ENCODE measurements at places on chromosomes 12 and 14.

- DNase-seq = no peak
These were observed 21.7 kb upstream of the ST8SIA1 start for GRCh38 chr12:22356231-22356630.

DNA sequence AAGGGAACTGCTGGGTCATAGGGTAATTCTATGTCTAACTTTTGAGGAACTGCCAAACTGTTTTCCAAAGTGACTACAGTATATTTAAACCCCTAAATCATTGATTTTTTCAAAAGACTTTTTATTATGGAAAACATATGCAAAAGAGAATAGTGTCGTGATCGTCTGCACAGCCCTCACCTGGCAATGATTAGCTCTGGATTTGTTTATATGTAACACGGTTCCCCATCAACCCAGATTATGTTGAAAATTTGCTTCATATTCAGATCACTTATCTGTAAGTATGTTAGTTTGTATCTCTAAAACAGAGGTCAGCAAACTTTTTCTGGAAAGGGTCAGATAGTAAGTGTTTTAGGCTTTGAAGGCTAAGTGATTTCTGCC lies 52.7 kb downstream of the CCDC92 start:
- DNase-seq = no peak

- no peak for DNase-seq
These were observed 16.2 kb downstream of the KIF21A start for GRCh38 chr12:39426636-39427240.

- no peak for DNase-seq
These were observed 291.0 kb downstream of the SNAPC1 start for GRCh38 chr14:62053188-62053587.

GRCh38 chr12:121823101-121823726 lies 19.4 kb downstream of the SETD1B start:
- no peak for DNase-seq

GRCh38 chr14:82447586-82447985 lies 913.9 kb upstream of the SEL1L start:
- no peak for DNase-seq

DNA sequence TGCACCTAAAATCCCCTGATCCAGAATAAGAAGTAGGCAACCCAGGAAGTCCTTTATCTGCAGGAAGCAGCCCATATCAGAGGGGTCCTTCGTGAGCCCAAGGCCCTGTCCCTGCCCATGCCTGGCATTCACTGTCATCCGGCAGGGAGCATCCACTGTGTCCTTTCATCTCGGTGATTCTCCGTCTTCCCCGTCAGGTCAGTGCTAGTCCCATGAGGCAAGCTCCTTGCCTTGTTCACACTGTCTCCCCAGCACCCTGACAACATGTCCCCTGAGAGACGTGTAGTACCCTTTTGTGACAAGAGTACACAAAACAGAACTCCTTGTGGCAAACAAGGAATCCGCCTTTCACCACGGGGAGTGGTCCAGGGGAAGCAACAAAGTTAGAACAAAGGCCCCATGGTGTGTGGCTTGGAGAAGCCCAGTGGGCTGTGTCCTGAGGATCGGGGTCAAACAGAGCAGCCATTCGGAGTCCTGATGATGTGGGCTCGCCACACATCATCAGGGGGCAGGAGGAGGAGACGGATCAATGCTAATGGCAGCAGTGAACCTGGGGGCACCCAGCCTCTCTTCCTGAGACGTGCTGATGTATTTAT lies 112.1 kb downstream of the DICER1 start:
- no peak for DNase-seq

- DNase-seq = no peak
These were observed 3.0 kb downstream of the GALNT8 start for GRCh38 chr12:4723226-4723625.

DNA sequence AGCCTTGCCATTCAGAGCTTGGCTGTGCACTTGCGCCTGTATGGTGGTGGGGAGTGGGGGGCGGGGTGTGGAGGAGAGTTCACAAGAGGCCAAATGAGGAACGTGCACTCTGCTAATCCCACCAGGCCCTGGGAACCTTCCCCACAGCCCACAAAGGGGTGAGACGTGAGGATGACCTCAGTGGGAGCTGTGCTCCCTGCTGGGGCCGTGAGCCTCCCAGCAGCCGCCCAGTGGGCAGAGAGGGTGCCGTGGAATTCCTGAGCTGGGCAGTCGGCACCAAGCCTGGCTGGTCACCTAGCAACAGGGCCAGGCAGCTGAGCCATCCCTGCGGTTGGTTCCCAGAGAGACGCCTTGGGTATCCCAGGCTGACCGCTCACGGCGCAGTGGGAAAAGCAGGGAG lies 53.7 kb downstream of the CCNK start:
- DNase-seq = no peak

GRCh38 chr14:75025082-75025481 lies 22.4 kb downstream of the EIF2B2 start:
- DNase-seq = no peak

DNA sequence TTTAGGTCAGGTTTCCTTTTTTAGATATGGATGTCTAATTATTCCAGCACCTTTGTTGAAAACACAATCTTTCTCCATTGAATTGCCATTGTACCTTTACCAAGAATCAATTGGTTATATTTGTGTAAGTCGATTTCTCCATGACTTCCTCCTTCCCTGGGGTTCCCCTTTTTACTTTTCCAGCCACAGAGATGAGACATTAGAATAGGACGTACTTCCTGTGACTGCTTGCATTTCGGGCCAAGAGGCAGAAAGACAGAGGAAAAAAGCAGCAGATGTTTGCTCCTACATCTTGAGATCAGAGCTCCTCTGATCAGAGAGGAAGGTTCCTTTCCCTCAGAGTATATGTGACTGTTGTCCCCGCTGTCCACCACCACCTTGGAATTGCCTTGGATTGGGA lies 453.7 kb upstream of the RGS6 start:
- DNase-seq = no peak

- DNase-seq = no peak
These were observed 4.1 kb downstream of the RTRAF start for GRCh38 chr14:51993285-51993920.

DNA sequence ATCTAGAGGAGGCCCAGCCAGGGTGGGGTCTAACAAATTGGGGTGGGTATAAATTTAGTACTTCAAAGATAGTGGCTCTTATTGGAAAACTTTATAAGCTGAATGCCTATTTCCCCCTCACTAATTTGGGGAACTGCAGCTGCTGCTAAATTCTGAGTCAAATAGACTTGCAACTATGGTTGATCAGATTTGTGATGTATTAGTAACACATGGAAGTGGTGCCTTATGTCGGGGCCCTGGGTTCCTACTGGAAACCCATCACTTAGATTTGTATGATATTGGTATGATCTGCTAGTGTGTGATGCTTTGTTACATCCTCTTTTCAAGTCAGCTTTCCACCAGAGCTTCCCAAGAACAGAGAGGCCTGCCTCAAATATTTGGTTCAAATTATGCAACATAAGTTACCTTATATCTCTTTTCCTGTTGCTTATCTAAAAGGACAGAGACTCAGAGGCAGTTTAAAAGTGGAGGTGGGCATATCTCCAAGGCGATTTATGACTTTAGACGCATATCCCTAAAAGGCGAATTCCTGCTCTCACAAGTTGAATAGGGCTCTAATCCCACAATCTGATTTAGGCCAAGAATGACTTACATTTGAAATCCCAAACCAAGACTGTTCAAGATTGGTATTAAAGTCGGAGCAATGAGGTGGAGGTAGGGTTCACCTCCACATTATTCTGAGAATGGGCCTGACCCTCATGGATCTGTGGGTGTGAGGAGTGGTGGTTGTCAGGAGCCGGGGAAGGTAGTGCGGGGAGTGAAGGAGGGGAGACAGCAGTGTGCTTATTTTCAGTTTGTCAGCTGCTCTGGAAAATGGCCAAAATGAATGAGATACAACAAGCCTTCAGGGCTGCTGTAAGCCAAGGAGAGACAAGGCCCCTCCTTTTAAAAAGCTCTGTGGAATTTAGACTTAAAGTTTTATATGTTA lies 425.8 kb downstream of the RAD51B start:
- no peak for DNase-seq

DNA sequence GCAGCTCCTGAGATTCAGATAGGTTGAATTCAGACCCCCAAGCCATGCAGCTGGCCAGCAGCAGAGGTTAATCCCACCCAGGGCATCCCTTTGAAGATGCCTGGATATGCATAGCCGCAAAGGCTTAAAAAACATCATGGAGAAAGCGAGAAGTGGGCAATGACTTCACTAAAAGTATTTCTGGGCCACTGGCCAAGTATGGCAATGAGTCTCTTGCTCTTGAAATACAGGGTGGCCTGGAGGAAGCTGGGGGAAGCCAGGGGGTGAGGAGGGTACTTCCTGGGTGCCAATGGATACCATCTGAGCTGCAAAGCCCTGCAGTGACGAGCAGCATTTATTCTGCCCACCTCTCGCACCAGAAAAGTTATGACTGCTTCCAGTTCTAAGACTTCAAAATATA lies 539.3 kb upstream of the TBX3 start:
- DNase-seq = no peak

DNA sequence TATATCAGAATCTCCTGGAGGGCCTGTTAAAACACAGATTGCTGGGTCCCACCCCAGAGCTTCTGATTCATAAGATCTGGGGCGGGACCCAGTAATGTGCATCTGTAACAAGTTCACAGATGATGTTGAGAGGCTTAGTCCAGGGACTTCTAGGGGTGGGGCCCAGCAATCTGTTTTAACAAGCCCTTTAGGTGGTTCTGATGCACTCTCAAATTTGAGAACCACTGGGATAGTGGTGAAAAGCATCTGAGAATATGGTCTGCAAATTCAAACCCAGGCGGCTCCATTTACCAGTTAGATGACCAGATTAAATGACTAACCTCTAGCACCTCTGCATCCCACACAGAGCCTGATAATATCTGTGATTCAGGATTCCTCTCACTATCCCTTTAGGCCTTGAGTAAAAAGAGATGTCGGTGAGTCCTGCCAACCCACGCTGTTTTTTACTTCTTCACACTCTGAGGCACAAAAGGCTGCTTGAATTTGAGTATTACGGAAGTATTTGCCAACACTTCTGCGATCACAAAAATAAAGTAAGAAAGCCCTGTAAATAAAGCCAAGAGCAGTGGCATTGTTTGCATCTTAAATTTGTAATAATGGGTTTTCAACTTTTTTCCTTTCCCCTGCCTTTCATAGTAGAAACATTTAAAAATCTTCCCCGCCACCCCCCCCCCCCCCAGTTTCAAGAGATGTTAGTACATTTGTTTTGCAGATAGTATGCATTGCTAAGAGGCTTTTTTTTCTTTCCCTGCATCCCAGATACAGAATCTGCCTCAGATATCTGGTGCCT lies 1.8 kb upstream of the FRS2 start:
- no peak for DNase-seq

DNA sequence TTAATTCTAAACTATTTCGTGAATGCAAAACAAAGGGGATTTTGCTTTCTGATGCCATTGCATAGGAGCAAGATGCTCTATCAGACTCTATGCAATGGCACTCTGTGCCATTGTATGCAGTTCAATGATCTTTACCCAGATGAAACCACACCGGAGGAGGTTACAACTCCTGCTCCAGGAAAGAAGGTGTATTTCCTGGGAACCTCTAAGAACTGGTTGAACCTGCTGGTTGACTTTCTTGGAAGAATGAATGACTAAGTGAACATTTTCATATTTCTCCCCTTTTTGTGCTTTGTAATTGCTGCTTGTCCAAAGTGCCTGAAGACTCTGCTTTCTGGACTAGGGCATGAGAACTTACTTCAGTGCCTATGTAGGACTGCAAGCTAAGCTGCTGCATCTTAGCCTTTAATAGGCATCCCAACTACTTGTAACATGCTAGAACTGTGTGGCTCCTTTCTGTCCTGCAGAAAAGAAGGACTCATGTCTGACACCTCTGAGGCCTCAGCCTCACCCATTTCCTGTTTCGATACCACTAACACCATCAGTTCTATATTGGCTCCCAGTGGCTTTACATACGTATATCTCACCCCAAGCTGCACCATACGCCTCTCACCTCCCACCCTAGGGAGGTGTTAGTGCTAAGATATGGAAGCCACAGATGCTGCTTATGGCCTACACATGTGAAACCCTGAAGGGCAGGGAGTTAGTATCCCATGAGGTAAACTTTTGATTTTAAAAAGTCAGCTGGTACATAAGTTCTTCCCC lies 193.5 kb upstream of the CNOT2 start:
- no peak for DNase-seq

DNA sequence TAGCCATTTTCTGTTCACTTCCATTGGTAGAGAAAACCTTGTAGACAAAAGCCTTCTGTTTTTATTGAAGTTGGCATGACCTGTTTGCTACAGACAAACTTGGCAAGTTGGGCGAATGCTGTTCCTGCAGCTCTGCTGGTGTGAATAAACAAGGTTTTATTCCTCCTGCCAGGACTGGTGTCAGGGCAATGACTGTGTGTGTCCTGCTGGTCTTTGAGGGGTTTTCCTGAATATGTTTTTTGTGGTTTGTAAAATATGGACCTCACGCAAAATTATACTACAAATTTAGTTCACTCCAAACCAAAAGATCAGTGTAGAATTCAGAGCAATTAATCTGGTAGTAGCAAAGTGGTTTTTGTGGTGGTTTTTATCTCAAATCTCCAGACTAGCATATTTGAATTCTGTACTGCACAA lies 140.8 kb downstream of the ERC1 start:
- no peak for DNase-seq

DNA sequence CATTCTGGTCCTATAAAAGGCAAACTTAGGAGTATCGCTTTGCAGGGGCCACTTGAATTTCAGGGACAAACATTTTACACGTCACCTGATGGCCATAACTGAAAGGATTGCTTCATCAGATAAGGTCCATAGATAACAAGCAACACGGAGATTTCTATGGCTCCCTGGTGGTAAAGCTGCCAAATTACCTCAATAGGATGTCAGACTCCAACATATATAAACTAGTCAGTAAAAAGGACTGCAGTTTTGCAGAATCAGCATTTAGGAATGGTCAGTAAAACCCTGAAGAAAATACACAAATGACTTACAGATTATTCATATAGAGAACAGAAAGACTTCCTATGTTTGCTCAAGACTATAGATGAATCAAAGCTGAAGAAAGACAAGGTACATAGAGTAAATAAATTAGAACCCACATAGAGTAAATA lies 66.1 kb upstream of the GRIP1 start:
- no peak for DNase-seq

GRCh38 chr14:71232506-71232905 lies 325.2 kb downstream of the PCNX1 start:
- no peak for DNase-seq

DNA sequence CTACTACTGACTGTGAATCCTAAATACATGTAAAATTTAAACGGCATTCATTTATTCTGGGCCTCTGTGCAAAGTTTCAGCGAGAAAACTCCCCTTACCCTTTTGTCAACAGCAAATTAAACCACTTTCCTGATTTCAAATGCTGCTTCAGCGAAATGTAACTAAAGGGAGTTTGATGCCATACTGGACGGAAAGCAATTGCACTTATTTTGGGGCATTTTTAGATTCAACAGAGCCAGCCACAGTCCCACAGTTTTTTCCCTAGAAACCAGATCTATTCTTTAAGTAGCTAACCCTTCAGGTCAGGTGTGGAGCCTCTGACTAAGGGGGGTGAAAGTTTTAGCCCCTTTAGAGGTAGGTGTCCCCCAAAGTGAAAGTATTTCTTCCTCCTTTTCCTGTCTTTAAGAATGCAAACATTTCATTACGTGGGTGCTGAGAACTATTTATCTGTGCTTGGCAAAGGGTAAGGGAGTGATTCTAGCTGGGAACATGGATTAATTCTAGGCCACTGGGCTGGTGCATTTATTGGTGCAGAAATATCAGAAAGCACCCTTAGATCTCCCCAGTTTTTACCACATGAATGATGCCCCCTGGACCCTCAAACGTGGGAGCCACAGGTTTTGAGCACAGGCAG lies 72.7 kb downstream of the SPTB start:
- no peak for DNase-seq
